ENCODE measurements at places on chromosomes 11 and 22. TPM values are rescaled to one million over a fixed set of nuclear protein-coding genes. Genes with fewer than 3 reads are reported as not detected.

DNA sequence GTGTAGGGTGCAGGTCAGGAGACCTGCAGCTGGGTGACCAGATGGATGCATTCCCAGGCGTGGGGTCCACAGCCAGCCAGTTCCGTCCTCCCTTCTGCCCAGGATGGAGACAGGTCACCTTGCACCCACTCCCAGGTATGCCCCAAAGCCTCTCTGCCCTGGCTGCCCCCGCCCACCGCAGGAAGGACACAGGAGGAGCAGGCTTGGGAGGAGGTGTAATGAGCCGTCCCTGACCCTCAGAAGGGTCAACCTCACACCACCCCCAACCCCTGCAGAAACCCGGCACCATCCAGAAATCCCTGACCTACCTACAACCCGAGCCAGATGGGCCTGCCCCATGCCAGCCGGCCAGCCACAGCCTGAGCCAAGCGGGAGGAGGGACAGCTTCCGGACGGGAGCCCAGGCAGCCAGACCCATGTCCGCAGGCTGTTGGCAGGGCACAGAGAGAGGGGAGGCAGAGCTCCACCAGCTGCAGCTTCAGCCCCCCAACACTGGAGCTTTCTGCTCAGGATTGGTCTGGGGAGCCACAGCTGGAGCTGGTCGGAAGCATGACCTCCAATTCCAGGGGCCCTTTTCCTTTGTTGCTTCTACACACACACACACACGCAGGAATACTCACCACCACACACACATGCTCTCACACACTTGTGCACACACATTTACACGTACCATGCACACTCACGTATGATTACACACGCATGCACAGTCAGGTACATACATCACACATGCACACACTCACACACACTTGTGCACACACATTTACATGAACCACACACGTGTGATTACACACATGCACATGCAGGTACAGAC lies 5.3 kb downstream of the IFITM10 start:
- DNase-seq, result no peak

DNA sequence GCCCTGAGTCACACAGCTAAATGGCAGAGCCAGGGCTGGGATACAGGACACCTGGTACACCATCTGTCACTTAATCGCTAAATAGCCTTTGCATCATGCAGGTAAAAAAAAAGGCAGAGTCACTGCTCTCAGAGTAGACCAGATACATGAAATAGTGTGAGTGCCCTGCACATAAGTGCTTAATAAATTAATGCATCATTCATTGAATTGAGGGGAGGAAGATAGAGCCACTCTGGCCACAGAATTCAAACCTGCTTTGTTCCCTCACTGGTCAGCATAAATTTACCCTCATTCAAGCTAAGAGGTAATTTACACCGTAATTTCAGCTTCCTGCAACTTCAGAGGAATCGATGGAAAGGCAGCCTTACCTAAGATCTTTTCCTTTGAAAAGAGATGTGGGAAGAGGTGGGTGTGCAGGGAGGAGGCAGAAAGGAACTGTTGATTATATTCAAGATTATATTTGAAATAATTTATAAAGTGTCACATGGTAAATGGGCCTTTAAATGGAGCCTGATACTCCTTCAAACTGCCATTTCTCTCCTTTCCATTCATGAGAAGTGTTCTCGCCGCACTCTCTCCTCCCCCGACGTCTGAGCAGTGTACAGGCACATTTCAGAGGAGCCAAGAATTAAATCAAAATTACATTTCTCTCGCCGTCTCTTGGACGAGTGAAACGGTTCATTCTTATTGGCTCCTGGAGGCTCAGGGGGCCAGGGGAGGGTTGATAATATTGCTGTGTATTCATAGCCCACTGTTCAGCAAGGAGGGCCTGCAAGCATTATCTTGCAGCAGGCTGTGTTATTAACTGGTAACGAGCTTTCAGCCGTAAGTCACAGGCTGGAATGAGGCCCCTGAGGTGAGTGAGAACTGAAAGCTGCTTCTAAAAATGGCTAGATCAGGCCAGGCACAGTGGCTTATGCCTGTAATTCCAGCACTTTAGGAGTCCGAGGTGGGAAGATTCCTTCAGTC lies 52.2 kb upstream of the HMGXB4 start:
- no peak for DNase-seq

GRCh38 chr11:72618803-72619202 lies 55.4 kb downstream of the PDE2A start:
- DNase-seq, result no peak

- no peak for DNase-seq
Observed at GRCh38 chr22:31898926-31899325, 45.4 kb upstream of the YWHAH start.

- DNase-seq, result no peak
Observed at GRCh38 chr11:104049116-104049515, 12.7 kb downstream of the DDI1 start.

DNA sequence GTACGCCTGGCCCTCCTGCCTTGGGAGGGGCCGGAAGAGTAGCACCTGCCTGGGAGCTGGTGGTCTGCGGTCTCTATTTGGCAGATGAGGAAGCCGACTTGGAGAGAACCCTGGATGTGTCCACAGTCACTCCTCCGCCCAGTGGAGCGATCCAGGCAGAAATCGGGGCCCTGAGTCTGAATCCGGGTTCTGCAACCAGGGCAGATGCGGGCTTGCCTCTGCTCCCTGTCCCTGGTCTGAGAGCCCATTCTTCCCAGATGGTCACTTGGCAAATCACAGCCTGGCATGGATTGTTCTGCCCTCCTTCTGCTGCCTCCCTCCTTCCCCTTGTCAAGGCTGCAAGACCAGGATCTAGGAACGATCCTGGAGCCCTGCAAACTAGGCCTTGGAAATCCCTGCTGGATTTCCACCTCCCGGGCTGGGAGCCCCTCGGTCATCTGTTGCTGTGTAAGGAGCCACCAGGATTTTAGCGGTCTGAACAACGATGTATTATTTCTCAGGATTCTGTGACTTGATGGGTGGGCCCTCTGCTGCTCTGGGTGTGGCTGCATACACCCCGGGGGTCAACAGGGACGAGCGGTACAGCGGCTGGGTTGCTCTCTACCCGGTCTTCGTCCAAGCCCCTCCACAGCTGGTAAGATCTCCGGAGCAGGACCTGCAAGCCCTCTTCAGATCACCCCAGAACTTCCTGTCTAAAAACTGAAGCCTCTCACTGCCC lies 2.0 kb upstream of the ASCL2 start:
- DNase-seq, result no peak

TUBA8 gene
- 8.6 TPM for total RNA-seq

MS4A2 gene
- 0.26 TPM for total RNA-seq

DKK3 gene
- 25.9 TPM for total RNA-seq
